T-helper 17 cell (primary cell): ENCODE measurements at places on chromosomes 1 and 21.
A peak's percentile ranks its signal among the peaks of the same experiment; 100 is the strongest.

- no peak for DNase-seq
- no peaks in the 10 kb centered on the region for H3K36me3 ChIP-seq
- H3K27me3 ChIP-seq, result no peaks in the 10 kb centered on the region
- H3K4me3 ChIP-seq, result peak overlapping the region; percentile 98
- H3K4me1 ChIP-seq, result peaks cover 46% of the 10 kb centered on the region
These were observed 50.1 kb downstream of the SSBP3 start for GRCh38 chr1:54355931-54356679.

DNA sequence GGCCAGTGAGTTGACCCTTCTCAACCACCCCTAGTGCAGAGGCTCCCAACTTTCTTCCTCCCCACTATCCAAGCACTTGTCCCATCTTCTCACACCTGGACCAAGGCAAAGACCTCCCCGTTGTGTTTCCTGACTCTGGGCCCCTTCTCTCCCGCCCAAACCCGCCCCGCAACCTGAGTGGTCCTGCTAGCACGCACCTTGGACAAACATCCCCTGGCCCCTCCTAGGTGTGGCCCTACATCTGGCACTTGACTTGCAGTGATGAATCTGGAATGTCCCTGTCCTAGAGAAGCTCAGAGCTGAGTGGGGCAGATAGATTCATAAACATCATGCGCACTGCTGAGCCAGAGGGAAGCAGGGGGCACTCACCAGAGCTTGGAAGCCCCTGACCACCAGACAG lies 2.3 kb downstream of the SLC5A9 start:
- H3K4me1 ChIP-seq, result peaks cover 7% of the 10 kb centered on the region
- no peak for DNase-seq
- no peak overlapping the region for H3K27ac ChIP-seq
- no peak overlapping the region for H3K4me3 ChIP-seq
- peaks cover 12% of the 10 kb centered on the region for H3K27me3 ChIP-seq

GRCh38 chr1:229109320-229109761 lies 161.6 kb upstream of the RAB4A start:
- H3K36me3 ChIP-seq, result no peaks in the 10 kb centered on the region
- peaks cover 19% of the 10 kb centered on the region for H3K4me1 ChIP-seq
- no peak overlapping the region for H3K27ac ChIP-seq

- H3K36me3 ChIP-seq, result no peaks in the 10 kb centered on the region
- H3K27ac ChIP-seq, result no peak overlapping the region
- no peak overlapping the region for H3K4me3 ChIP-seq
- peaks cover 17% of the 10 kb centered on the region for H3K4me1 ChIP-seq
- peaks cover 9% of the 10 kb centered on the region for H3K27me3 ChIP-seq
These were observed 44.9 kb upstream of the NTPCR start for GRCh38 chr1:232905331-232906034.

DNA sequence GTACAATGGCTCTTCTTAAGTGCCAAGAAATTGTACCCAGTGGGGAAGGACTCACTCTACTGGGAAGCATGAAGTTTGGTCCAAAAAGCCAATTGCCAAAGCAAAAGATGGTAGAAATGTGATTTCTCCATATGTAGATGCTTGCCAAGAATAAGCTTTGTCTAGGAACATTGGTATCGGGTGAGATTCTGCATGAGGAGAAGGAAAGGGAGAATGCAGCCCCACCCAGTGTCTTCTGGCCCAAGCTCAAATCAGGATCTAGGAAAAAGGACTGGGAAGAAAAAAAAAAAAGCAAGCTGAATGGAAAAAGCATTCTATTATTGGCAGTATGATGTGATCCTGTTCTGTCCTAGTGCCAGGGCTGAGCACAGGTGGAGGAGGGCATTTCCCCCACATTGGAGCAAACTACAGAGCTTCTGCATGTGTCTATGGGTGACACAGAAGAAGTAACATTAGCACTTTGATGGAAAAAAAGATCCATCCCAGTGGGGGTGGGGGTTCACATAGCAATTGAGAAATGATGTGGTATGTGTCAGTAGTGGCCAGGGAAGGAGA lies 226.6 kb downstream of the KCNH1 start:
- H3K27me3 ChIP-seq, result peaks cover 83% of the 10 kb centered on the region
- no peaks in the 10 kb centered on the region for H3K4me1 ChIP-seq
- no peak overlapping the region for H3K27ac ChIP-seq
- DNase-seq, result no peak
- H3K4me3 ChIP-seq, result no peak overlapping the region

DNA sequence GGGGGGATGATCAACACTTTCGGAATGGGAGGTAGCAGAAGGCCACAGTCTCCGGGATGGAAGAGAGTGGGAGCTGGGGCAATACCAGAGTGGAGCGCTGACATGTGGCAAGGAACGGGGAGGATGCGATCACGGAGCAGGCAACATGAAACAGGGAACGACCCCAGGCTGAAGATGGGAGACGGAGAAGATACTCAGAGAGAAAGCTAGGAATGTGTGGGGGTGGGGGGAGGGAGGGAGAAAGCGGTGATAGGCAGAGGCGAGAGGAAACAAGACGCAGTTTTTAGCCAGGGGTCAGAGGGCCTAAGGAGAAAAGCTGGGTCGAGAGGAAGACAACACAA lies 577 bp downstream of the RAB3GAP2 start:
- no peak overlapping the region for H3K27ac ChIP-seq
- H3K4me1 ChIP-seq, result peaks cover 13% of the 10 kb centered on the region
- H3K36me3 ChIP-seq, result peaks cover 5% of the 10 kb centered on the region
- peaks cover 4% of the 10 kb centered on the region for H3K27me3 ChIP-seq
- H3K4me3 ChIP-seq, result no peak overlapping the region
- no peak for DNase-seq

GRCh38 chr1:157838966-157839365 lies 2.6 kb downstream of the CD5L start:
- no peak overlapping the region for H3K27ac ChIP-seq
- H3K4me3 ChIP-seq, result no peak overlapping the region
- H3K4me1 ChIP-seq, result no peaks in the 10 kb centered on the region
- peaks cover 23% of the 10 kb centered on the region for H3K27me3 ChIP-seq
- no peaks in the 10 kb centered on the region for H3K36me3 ChIP-seq
